ENCODE measurements at places on chromosomes 3 and 15.
A peak's percentile ranks its signal among the peaks of the same experiment; 100 is the strongest.

GRCh38 chr3:100278910-100279309, 18.1 kb downstream of the TBC1D23 start:
- DNase-seq = no peak

DNA sequence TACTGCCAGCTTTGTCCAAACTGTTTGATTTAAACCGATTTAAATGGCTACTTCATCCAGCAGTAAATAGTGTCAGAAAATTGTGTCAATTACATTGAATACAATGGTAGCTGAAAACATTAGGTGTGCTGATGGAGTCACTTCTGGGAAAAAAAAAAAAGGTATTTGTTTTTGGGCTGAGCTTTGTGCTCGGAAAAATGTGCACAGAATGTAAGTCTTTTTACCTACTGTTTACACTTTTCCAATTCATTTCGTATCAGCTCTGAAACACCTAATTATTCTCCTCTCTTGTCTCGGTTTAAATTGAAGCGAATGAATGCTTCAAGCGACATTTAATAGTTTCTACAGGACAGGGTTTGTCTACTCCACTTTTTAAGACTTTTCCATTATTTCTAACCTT, 1078.4 kb downstream of the ROBO1 start:
- DNase-seq = no peak

DNA sequence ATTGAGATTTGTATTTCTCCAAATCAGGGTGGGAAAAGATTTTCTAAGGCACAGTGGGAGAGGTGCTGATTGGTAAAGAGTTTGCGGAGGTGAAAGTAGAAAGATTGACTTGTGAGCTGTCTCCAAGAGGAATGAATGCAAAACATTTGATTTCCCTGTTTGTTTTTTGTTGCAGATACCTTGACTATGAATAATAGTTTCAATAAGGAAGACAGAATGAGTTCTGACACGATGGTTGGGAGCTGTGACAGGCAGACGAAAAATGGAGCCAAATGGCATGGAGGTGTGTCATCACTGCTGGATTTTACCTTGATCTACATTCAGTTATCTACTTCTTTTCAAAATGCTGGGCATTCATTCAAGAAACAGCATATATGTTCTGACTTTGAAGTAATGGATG, 145.1 kb downstream of the NFKBIZ start:
- no peak for DNase-seq

DNA sequence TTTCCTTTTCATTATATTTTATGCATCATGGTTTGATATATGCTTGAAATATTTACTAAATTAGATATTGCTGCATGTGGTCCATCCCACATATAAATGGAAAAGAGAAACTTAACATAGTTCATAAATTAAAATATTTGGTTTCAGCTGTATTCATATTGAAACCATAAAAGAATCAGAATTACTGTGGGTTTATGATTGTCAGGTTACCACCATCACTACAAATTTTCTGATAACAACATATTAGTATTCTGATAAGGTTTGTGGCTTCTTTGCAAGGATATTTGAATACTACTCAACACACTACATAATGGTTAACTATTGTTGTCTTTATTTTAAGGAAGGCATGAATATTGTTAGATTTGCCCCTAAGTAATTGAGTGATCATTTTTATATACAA, 235.5 kb downstream of the UBE2E2 start:
- DNase-seq = no peak

DNA sequence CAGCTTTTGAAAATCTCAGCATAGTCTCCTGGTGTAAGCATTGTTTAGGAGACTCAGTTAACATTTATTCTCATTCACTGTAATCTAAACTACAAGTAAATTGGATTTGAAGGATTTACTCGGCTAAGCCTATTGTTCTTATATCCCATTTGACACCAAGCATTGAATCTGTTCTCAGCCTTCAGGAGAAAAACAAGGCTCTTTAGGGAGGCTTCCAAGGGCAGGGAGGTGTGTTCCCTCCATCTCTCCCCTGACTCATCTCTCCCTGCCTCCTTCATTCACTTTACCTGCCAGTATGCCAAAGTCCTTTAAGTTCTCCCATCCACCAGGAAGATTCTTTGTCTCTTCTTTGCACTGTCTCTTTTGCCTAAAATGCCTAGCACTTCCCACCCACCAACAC, 347.8 kb downstream of the MFSD1 start:
- no peak for DNase-seq

DNA sequence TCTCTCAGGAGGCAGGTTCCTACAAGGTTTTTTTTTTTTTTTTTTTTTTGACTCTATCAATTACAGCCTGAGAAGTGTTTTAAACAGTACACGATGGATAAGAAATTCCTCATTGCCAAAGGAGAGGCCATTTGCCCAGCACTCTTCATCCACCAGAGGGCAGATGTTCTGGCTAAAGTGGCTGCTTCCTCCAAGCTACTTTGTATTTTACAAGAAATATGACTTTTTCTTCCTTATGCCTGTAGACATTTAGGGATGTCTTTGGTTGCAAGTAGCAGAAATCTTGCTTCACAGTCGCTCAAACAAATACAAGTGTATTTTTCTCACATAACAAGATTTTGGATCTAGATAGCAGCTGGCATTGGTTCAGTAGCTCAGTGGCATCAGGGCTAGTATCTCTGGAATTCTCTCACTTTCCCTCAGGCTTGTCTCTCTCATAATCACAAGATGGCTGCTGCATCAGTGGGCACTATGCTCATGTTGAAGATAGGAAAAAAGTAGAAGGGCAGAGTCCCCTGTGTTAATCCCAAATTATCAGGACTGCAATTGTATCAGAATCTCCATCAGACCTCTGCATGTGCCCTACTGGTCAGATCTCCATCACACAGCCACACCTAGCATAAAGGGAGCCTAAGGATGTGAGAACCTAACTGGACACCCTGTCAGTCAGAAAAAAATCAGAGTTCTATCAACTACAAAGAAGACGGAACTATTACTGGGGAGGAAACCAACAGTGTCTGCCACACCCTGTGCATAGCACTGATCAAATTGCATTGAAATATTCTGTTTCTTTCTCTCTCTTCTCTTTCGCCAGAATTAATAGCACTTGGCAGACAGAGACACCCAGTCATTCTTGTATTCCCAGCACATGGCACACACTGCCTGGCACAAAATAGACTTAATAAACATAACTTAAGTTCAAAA, 138.9 kb upstream of the COL8A1 start:
- DNase-seq = peak; percentile 41

DNA sequence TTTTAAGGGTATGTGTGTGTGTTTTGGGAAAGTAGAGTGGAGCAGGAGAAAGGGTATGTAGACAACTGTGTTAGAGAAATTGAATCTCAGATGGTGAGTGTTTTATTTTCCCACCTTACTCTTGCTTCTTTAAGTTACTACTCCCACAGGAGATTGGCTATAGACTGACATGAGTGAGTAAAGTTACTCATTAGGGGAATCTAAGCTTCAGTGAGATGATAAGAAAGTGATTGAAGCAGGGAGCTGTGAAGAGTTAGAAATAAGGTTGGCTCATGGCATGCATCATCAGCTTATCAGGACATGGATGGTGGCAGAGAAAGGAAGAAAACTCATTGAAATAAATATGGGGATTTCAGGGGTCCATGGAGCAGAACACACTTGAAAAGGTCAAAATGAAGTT, 88.9 kb downstream of the MBNL1 start:
- DNase-seq = no peak

DNA sequence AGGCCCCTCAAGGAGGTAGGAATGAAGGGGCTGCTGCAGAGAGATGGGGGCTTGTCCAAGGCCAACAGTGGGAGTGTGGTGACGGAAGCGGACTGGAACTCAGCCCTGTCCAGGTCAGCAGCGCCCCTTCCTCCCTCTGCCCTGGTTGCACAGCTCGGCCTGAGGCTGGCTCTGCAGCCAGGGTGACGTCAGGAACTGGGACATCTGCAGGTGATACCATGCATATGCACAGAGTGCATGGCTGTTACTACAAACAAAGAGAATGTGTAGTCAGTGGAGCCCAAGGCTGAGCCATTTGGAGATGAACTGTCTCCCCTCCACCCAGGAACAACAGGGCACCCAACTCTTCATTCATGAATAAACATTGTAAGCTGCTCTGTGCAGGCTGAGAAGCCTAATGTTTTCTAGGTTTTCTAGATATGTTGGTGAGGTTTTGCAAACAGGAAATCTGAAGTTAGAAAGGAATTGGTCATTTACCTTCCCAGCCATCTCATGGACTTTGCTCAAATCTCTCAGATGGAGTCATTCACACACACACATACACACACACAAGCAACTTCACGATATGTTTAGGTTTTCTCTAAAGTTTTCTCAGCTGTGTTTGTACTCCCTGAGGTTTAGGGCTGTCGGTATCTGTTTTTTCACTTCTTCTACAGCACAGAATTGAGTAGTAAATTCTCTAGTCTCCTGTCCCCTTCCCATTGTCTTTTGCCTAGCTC, 117.2 kb downstream of the TLE3 start:
- no peak for DNase-seq

GRCh38 chr3:55169608-55170072, 241.8 kb upstream of the LRTM1 start:
- no peak for DNase-seq

DNA sequence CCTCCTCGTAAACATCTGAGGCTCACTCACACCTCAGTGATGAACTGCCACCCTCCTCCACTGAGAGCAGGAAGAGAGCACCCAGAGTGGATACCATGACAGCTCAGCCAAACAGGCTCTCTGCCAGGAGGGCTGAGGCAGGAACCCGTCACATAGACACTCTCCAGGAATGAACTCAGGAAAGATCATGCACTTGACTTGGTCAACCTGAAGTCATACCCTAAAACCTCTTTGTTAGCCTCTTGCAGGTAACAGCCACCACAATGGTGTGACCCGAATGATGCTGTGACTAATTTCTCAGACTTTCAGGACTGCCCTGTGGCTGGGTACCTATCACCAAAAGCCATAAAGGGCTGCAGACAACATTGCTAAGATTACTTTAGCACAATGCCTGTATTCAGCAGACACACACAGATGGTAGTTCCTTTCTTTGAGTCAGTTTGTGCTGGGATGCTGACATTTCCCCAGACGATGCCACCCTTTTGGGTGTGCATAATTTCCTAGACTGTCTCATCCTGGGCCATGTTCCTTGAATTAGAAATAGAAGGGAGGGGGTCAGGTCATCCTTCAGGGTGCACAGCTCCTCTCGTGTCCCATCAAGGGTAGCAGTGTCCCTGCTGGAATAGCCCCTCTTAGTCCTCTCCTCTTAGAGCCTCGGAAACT, 30.3 kb downstream of the CX3CR1 start:
- DNase-seq = no peak

DNA sequence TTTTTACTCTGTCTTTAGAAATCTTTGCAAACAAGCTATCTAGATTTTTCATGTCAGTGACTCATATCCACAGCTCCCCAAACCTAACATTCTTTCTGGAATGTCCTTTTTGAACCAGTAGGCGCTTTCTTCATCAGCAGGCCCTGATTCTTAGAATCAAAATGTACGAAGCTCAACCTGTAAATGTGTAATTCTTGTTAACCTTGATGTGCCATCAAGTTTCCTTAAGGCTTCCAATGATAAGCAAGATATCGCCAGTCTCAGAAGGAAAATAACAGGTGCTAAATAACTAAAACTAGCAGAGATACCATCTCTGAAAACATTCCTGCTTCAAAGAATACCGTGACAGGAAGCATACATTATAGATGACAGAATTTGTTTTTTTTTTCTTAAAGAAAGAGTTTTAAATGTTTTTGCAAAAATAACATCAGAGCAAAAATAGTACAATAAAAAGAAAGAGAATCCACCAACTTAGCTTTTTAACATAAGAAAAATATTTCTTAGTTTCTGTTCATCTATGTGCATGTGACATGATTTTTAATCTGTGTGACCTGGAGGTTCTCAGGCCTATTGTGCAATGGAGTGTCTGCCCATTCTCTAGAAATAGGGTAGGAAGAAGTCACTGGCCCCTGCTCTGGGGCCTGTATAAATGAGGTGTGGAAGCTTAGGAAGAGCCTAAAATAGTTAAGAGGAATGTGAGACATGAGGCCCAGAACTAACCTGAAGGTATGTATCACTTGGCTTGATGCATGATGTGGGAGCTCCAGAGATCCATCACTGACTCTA, 14.7 kb upstream of the SECISBP2L start:
- DNase-seq = no peak

DNA sequence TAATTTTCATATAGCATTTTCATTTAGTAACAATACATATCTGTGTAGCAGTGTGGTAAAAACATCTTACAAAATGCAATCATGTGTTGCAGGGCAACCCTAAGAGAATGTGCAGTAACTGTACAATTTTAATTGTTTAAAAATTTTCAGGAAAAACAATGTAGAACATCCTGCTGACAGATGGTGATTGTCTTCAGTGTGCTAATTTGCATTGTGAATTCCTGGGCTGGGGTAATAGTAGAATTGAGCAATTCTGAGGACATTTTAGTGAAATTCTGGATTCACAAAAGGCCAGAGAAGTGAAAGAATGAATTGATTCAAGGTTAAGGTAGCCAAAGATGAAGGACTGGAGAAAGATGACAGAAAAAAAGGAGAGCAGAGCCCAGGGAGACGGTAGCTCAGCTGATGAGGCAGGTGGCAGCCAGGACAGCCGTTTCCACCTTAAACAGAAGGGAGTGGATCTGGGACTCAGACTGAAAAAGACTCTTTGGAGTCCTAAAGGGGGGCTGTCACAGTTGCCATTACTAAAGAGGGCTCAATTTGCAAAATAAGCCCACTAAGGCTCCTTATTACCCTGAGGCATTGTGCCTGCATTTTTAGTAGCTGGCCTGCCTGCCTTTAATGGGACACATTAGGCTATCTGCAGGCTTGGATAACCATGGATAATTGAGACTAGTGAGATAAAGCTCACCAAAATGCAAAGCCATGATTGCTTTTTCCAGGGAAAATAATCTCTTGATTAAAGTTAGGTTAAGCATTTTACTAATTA, 8.6 kb downstream of the MAP3K13 start:
- no peak for DNase-seq

DNA sequence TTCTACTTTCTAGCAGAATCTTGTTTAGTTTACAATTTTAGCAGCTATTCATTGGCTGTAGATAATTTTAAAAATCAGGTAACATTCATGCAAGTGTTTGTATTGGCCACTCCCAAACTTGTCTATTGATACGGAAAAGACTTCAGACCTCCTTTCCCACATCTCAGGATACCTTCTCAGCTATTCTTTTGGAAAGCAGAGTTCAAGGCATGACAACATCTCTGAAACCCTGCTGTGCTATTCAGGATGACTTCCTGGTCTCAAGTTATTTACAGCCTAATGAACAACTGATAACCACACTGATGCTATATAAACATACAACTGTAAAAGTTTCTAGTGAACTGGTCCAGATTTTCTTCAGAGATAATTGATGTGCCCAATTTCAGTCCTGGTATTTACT, 55.8 kb downstream of the DZIP3 start:
- DNase-seq = no peak

Data from dorsolateral prefrontal cortex (tissue), 122 donors.